ENCODE measurements at places on chromosomes 16 and 17.

DNA sequence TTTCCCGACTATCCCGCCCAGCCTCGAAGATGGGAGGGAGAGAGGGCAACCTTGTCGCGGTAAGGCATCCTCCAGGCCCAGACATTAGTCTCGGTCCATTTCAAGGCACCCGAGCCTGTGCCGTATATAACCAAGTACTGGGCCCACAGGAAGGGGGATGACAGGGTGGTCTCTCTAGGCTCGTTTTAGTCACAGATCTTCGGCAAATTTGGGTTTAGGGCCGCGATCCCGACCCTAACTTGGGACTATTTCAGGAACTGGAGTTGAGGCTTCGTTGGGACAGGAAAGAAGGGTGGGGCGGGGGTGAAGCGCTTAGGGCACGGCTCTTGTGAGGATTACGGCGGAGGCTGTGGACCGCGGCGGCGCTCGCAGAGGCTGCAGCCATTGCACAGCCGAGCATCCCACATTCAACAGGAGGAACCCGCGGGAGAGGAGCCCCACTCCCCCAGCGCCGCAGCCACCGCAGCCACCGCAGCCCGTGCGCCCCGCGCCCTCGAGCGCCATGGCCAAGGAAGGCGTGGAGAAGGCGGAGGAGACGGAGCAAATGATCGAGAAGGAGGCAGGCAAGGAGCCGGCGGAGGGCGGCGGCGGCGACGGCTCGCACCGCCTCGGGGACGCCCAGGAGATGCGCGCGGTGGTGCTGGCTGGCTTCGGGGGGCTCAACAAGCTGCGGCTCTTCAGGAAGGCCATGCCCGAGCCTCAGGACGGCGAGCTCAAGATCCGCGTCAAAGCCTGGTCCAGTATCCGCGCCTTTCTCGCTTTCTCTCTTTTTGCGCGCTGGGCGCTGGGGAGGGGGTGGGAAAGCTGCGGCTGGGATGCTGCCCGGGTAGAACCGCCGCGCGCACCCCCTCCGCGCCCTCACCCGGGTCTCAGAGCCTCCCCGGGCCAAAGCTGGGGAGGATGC, at the start of gene VAT1L:
VAT1L (plus strand) TSS at position 384 of the 904 bp plus-strand sequence; CDS start at position 503, 119 bp downstream.
- peaks cover 50% of the 10 kb centered on the region for H3K27me3 ChIP-seq
- peak within 1 kb of the TSS; percentile 37 for H3K4me3 ChIP-seq
- H3K4me1 ChIP-seq: peaks cover 8% of the 10 kb centered on the region
- no peak within 1 kb of the TSS for H3K27ac ChIP-seq
- DNase-seq: no peak

GRCh38 chr16:87041286-87041685, 275.9 kb downstream of the C16orf95 start:
- H3K27ac ChIP-seq: no peak overlapping the region
- H3K27me3 ChIP-seq: peaks cover 4% of the 10 kb centered on the region
- no peak overlapping the region for H3K4me3 ChIP-seq
- DNase-seq: no peak
- no peaks in the 10 kb centered on the region for H3K4me1 ChIP-seq

GRCh38 chr16:49597796-49598195, 224.2 kb downstream of the C16orf78 start:
- no peak overlapping the region for H3K4me3 ChIP-seq
- H3K4me1 ChIP-seq: peaks cover 11% of the 10 kb centered on the region
- no peak overlapping the region for H3K27ac ChIP-seq
- H3K36me3 ChIP-seq: no peaks in the 10 kb centered on the region
- no peak for DNase-seq

- H3K27ac ChIP-seq: peak overlapping the region; percentile 88
- peaks cover 37% of the 10 kb centered on the region for H3K36me3 ChIP-seq
- no peak for DNase-seq
Observed at GRCh38 chr17:40548491-40548981, 16.7 kb downstream of the CCR7 start.

DNA sequence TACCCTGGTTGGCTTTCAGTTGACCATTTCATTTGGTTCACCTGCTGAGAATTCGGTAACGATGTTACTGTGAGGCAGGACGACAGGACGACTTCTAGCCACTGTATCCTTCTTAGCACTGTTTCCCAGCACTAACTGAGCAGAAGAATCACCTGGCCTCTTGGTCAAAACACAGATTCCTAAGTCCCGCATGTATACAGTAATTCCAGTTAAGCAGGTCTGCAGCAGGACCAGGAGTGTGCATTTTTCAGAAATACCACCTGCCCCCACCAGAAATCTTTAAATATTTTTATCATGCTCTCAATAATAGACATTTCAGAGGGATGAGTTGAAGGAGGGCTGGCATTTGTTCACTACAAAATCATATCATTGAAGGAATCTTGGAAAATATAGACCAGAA, 22.6 kb downstream of the RSL1D1 start:
- H3K4me1 ChIP-seq: no peaks in the 10 kb centered on the region
- no peak overlapping the region for H3K4me3 ChIP-seq
- no peak for DNase-seq

DNA sequence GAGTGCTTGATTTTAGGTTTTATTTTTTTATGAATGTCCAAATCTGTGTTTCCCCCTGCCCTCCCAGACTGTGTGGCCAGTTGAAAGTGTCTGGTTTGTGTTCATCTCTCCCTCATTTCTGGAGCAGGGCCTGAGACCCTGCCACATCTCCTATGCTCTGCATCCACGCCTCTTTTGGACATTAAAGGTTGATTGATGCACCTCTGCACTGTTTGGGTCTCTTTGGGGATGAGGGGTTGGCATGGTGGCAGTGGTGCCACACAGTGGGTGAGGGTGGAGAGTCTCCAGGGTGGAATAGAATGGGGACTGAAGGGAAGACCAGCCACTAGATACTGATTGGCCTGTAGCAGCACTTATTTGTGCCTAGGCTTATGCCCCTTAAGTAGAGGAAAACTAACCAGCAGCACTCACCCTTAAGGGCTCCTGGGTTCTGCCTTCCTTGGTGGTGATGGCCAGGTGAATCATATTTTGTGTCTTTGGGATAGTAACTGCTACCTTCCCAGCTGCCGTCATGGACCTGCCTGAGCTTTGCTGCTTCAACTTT, 7.9 kb downstream of the DYNLL2 start:
- no peak overlapping the region for H3K4me3 ChIP-seq
- H3K36me3 ChIP-seq: peaks cover 58% of the 10 kb centered on the region
- peaks cover 28% of the 10 kb centered on the region for H3K4me1 ChIP-seq
- DNase-seq: no peak
- no peak overlapping the region for H3K27ac ChIP-seq

GRCh38 chr17:66304304-66305174, 2.1 kb downstream of the PRKCA start:
- peak overlapping the region; percentile 90 for H3K27ac ChIP-seq
- peak; percentile 46 for DNase-seq
- peaks cover 73% of the 10 kb centered on the region for H3K4me1 ChIP-seq
- peaks cover 6% of the 10 kb centered on the region for H3K27me3 ChIP-seq

- no peaks in the 10 kb centered on the region for H3K36me3 ChIP-seq
- DNase-seq: no peak
- no peak overlapping the region for H3K4me3 ChIP-seq
- no peaks in the 10 kb centered on the region for H3K27me3 ChIP-seq
- no peak overlapping the region for H3K27ac ChIP-seq
Observed at GRCh38 chr16:8376430-8376829, 213.9 kb downstream of the TMEM114 start.

DNA sequence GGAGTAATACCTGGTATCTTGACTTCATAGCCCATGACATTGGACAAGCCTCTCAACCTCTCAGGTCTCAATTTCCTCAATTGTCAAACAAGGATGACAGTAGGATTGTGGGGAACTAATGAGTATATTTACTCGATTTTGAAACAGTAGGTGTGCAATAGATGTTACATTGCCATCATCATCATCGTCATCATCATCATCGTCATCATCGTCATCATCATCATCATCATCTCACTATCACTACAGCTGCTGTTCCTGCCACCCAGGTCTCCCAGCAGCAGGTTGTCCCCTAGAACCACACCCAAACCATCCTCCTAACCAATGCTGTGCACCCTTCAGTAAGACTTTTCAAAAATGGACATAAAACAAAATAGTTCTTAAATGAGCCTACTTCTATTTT, 24.8 kb upstream of the CDRT4 start:
- H3K27me3 ChIP-seq: no peaks in the 10 kb centered on the region
- no peak overlapping the region for H3K4me3 ChIP-seq
- no peak overlapping the region for H3K27ac ChIP-seq
- no peak for DNase-seq
- H3K4me1 ChIP-seq: peaks cover 2% of the 10 kb centered on the region
- H3K36me3 ChIP-seq: no peaks in the 10 kb centered on the region

DNA sequence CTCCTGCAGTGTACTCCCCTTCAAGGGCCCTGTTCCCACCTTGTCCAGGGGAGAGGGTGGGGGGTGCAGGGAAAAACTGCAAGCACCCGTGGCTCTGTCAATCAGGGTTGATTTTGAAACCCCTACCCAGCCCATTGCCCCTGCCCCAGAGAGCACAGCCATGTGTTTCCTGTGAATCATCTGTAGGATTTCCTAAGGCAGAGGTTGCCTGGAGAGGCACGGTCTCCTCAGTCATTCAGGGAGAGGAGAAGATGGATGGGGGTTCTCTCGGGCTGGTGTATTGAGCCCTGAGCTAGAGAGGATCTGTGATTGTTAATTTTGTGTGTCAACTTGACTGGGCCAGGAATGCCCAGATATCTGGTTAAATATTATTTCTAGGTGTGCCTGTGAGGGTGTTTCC, 3.5 kb upstream of the AGRP start:
- H3K36me3 ChIP-seq: peaks cover 17% of the 10 kb centered on the region
- no peaks in the 10 kb centered on the region for H3K27me3 ChIP-seq
- H3K4me1 ChIP-seq: peaks cover 30% of the 10 kb centered on the region
- DNase-seq: no peak
- H3K27ac ChIP-seq: no peak overlapping the region

- DNase-seq: peak; percentile 93
- peaks cover 14% of the 10 kb centered on the region for H3K4me1 ChIP-seq
- no peaks in the 10 kb centered on the region for H3K27me3 ChIP-seq
- peak within 1 kb of the TSS; percentile 82 for H3K27ac ChIP-seq
Observed at GRCh38 chr16:788399-789126, at the start of gene CHTF18. Gene CHTF18, plus strand, starts transcription at chr16:788620. Its CDS starts 65 bp downstream, at chr16:788685.

DNA sequence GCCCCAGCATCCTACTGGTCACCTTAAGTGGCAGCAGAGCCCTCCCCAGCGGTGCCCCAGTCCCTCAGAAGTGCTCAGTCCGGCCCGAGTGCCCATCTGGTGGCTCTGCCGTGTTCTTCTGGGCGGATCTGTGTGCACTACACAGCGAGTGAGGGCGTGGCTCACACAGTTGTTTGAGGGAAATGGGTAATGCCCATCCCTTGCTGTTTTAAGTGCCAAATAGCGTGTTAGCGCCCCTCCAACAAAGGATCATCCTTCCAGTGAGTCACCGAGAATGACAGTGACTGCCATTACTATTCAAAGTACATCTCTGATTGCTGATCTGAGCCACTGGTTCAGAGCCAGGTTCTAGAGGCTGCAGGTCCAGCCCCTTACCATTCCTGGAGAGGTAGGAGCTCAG, 152.0 kb downstream of the LGALS9B start:
- no peak for DNase-seq
- peaks cover 7% of the 10 kb centered on the region for H3K27me3 ChIP-seq
- peaks cover 2% of the 10 kb centered on the region for H3K4me1 ChIP-seq
- H3K4me3 ChIP-seq: no peak overlapping the region
- H3K36me3 ChIP-seq: peaks cover 2% of the 10 kb centered on the region
- no peak overlapping the region for H3K27ac ChIP-seq

- no peaks in the 10 kb centered on the region for H3K27me3 ChIP-seq
- peak overlapping the region; percentile 14 for H3K27ac ChIP-seq
- no peak for DNase-seq
- H3K4me1 ChIP-seq: peaks cover 32% of the 10 kb centered on the region
- H3K4me3 ChIP-seq: no peak overlapping the region
Observed at GRCh38 chr16:66891360-66891759, 11.0 kb downstream of the PDP2 start.

- no peak overlapping the region for H3K4me3 ChIP-seq
- no peak overlapping the region for H3K27ac ChIP-seq
- H3K36me3 ChIP-seq: peaks cover 49% of the 10 kb centered on the region
- DNase-seq: no peak
Observed at GRCh38 chr17:49612726-49613125, 37.1 kb downstream of the NXPH3 start.

Measured in activated naive CD4-positive, alpha-beta T cell treated with anti-CD3 and anti-CD28 coated beads, Interleukin-2, amount 10 ng/mL, durations not matched to agents 7 days and 5 days (primary cell).